GM04503 (cell line): ENCODE measurements at places on chromosomes 4 and X.

DNA sequence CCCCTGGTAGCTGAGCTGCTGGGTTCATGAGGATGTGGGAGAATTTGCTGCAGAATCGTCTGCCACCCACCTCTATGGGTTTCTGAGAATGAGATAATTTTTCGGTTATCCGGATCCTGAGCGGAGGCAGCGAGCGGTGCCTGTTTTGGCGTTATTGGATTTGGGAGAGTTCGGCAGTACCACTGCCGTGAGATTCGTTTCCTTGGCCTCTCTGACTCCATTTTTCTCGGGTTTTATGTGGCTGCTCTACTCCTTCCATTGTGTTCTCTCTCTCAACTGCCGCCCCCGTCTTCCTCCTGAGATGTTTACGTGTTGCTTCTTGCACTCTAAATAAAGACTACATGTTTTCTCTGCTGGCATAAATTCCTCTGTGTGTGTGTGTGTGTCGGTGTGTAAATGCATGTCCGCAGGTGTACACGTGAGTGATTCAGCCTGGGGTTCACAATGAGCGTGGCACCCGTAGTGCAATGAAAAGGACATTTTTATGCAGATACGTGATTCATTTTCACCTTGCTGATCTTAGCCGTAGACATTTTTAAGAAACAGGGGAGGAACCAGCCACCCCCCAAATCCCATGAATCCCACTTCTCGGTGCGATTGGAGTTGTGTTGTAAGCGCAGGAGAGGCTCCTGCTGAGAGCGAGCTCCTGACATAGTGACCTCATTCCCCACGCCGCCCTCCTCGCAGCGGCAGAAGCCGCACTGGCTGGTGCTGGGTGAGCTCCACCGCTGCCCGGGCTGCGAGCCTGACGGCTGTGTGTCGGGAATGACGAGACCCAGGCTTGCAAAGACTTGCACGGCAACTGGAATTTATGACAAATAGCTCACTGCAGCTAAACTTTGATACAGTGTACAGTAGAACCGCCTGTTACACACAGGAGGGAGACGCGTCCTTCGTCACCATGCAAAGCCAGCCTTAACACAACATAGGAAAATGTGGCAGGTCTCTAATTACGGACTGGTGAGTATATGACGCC, 82.2 kb downstream of the STOX2 start:
- peak; percentile 20 for DNase-seq

DNA sequence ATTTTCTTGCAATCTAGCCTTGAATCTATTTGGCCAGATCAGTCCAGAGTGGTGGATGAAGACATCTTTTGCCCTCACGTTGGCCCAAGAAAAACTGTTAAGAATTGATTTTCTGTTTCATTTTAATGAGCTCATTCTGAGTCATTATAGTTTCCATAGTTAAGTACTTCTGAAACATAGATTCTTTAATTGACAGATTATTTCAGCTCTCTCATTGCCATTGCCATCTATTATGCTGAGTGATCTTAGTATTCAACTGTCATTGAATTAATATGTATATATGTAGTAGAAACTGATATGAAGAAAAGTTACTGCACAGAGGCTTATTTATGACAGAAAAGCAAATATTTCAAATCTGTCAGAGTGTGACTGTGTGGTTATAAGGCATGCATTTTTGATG, 45.5 kb upstream of the PPP1R2C start:
- DNase-seq: no peak

GRCh38 chr4:113398441-113399143, 349.1 kb downstream of the ANK2 start:
- no peak for DNase-seq

- DNase-seq: peak; percentile 3
Observed at GRCh38 chrX:49308604-49309269, 5.3 kb downstream of the GAGE10 start.

- DNase-seq: no peak
Observed at GRCh38 chrX:97401586-97402136, 518.0 kb downstream of the RPA4 start.

DNA sequence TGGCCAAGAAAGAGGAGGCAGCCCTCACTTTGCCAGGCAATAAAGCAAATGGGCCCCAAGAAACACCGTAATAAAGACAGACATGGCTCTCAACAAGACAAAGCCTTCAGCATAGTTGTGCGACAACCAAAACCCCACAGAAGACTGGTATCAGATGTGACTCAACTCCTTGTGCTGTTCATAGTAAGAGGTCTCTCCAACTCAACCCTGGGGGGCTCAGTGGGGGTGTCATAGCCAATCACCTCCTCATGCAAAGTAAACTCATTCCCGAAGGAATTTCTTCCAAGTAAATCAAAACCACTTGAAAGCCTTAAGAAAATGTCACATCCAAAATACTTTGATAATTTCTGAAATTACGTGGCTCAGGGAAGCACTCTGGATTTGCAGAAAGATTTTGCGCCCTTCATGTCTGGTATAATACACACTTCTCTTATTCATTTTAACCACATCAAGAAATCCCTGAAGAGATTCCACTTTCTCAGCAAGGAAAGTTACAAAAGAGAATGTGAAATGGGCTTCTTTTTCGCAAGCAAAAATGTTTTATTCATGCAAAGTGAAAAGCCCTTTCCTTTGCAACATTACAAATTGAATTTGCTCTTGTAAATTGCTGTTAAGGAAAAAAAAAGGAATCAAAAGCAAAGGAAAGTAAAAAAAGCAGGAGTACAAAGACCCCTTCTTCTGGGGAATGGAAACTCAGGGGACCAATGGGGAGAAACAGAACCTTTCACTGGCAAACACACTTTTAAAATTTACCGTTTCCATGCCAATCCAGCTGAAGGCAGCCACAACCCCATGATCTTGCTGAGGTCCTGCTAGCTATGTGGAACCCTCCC, 137.4 kb downstream of the NSUN7 start:
- DNase-seq: no peak

DNA sequence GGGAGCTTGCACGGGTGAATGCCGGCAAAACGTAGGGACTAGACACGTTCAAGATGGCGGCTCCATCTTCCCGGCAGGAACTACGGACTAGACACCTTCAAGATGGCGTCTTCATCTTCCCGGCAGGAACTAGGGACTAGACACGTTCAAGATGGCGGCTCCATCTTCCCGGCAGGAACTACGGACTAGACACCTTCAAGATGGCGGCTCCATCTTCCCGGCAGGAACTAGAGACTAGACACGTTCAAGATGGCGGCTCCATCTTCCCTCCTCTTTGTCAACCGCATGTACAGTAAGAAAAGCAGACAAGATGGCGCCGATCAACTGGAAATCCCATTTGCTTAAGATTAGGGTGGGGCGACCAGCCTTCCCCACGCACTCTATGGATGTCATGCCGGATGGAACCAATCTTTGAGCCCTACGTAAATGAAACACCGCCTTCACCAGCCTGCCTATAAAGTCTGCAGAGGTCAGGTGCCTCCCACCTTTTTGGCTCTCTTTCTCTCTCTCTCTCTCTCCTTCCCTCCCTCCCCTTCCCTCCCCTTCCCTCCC, 222.4 kb downstream of the CRLF2 start:
- peak; percentile 93 for DNase-seq
